ENCODE measurements at places on chromosomes 5 and 9. TPM values are rescaled to one million over a fixed set of nuclear protein-coding genes. Genes with fewer than 3 reads are reported as not detected.

C8G gene
- 1.7 TPM for total RNA-seq

PURA gene
- 12.0 TPM for total RNA-seq

PARP8 gene
- 20.9 TPM for total RNA-seq

PRR16 gene
- total RNA-seq = not detected

DNA sequence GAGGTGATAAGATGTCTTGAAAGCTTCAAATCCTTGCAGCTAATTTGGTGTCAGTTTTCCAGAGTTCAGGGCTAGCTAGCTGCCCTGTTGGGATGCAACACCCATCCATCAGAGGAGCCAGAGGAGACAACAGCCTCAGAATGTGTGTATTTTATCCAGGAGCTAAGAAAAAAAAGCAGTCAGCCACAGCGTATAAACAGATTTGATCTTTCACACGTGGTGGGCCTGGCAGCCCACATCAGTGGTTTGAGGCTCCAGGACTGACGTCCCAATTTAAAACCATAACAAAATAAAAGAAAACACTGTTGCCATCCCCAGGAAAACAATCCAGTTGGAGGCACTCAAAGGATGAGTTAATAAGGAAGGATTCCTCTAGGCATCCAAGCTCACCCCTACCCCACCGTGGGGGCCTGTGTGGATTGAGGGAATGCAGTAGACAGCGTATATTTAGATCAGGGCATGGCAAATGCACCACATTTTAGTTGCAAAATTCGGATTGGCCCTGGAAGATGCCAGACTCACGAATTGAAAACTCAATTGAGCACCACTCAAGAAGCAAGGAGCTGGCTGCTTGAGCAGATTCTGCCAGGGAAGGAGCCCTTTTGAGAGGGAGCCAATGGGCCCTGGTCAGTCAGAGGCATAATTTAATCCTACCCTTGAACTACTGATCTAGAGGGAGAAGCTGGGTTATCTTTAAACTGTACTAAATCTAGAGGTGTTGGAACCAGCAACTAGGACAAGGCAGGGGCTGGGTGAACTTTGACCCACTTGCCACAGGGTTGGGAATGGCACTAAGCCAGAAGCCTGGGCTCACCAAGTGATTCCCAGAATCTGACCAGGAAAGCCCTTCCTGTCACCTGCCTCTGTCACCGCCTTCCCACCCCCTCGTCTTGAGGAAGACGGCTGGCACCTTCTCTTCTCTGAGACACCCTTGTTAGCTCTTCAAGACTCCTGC, 17.5 kb downstream of the ADRA1B start:
- no peaks in the 10 kb centered on the region for H3K36me3 ChIP-seq
- no peak overlapping the region for H3K4me3 ChIP-seq
- H3K4me1 ChIP-seq = no peaks in the 10 kb centered on the region
- H3K27ac ChIP-seq = no peak overlapping the region

DNA sequence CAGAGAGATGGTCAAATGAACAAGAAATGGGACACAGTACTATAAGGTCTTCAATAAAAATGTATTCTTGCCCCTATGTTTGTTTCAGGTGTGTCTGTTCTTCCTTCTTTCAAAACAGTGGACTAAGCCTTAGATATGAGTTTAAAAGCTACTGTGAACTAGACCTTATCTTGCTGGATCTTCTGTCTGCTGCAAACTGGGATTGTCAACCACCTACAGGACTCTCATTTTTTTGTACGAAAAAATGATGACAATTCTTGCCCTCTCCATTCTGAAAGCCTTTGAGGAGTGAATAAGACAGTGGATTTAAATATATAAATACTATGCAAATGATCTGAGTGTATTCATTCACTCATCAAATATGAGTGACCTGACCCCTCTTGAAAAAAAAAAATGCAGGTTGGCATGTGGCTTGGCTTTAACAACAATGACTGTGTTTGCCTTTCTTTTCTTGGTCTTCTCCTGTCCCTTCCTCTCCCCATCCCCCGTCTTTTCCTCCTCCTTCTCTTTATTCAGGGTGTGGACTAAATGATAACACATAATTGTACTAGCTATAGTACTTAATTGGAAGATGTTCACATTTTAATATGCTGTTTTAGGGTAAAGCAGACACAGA, 235.5 kb upstream of the TRIM32 start:
- H3K4me1 ChIP-seq = no peaks in the 10 kb centered on the region
- H3K27me3 ChIP-seq = no peaks in the 10 kb centered on the region
- no peak for DNase-seq
- no peaks in the 10 kb centered on the region for H3K36me3 ChIP-seq
- H3K27ac ChIP-seq = no peak overlapping the region
- no peak overlapping the region for H3K4me3 ChIP-seq

GRCh38 chr9:18429070-18429469, 44.9 kb upstream of the ADAMTSL1 start:
- no peak overlapping the region for H3K27ac ChIP-seq
- no peak for DNase-seq
- no peaks in the 10 kb centered on the region for H3K4me1 ChIP-seq
- no peak overlapping the region for H3K4me3 ChIP-seq

- H3K27me3 ChIP-seq = no peaks in the 10 kb centered on the region
- H3K4me1 ChIP-seq = no peaks in the 10 kb centered on the region
- H3K36me3 ChIP-seq = no peaks in the 10 kb centered on the region
- no peak overlapping the region for H3K4me3 ChIP-seq
These were observed 3.1 kb downstream of the QRFP start for GRCh38 chr9:130893341-130894101.

- H3K27ac ChIP-seq = no peak overlapping the region
- H3K4me3 ChIP-seq = no peak overlapping the region
- H3K27me3 ChIP-seq = no peaks in the 10 kb centered on the region
- H3K4me1 ChIP-seq = no peaks in the 10 kb centered on the region
- no peak for DNase-seq
These were observed 146.6 kb downstream of the SH3GL2 start for GRCh38 chr9:17725399-17726010.

DNA sequence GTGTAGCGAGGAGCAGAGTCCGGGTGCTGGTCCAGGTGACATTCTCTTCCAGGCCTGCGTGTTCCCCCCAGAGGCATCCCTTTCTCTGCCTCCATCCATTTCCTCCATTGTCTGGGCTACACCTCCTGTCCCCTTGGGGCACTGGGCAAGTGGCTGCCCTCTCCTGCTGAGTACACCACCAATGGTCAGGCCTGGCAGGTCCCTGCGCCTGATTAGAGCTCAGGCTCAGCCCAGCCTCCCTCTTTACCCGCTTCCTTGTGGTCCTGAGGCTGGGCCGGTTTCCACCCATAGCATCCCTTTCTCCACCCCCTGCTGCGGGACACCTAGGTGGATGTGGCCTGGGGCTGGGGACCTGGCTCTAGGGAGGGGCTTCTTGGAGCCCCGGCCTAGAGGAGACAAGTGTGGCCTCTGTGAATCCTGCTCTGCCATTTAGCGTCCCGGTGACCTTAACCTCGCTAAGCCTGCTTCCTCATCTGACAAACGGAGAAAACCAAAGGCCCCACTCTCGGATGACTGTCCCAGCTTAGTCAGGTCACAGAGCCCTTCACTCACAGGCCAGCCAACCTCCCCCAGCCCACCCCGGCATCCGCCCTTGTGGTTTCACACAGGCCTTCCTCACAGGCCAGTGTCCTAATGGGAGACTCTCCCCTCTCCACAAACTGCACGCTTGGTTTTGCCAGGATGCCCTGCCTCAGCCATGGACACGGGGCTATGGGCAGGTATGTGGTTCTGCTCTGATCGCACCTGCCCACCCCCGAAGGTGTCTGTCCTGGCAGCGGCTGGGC, 12.9 kb downstream of the DOLPP1 start:
- H3K27ac ChIP-seq = peak overlapping the region; percentile 48
- no peaks in the 10 kb centered on the region for H3K4me1 ChIP-seq
- DNase-seq = no peak

GRCh38 chr5:149826574-149826973, 96.5 kb downstream of the PPARGC1B start:
- no peaks in the 10 kb centered on the region for H3K27me3 ChIP-seq
- peaks cover 9% of the 10 kb centered on the region for H3K4me1 ChIP-seq
- H3K4me3 ChIP-seq = no peak overlapping the region
- peaks cover 2% of the 10 kb centered on the region for H3K36me3 ChIP-seq
- H3K27ac ChIP-seq = no peak overlapping the region
- no peak for DNase-seq

DNA sequence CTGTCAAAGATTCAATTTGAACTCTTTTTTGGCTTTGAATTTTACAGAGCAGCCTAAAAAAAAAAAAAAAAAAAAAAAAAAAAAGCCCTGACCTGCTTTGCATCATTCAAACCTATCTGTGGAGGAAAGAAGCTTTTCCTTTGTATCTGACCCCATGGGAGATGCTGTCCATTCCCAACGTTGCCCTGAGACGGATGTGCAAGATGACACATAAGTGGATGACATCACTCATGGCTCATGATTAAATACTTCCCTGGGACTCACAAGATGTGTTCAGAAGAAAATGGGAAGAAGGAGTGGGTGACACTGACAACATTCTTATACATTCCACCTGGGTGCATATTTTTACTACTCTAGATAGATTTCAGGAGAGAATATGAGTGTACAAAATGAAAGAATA, 245.7 kb upstream of the ELAVL2 start:
- no peaks in the 10 kb centered on the region for H3K4me1 ChIP-seq
- no peaks in the 10 kb centered on the region for H3K27me3 ChIP-seq
- H3K27ac ChIP-seq = no peak overlapping the region
- H3K4me3 ChIP-seq = no peak overlapping the region
- no peaks in the 10 kb centered on the region for H3K36me3 ChIP-seq

GRCh38 chr9:117375956-117376355, 38.9 kb downstream of the ASTN2 start:
- no peaks in the 10 kb centered on the region for H3K4me1 ChIP-seq
- no peaks in the 10 kb centered on the region for H3K36me3 ChIP-seq
- H3K4me3 ChIP-seq = no peak overlapping the region
- no peak overlapping the region for H3K27ac ChIP-seq
- DNase-seq = no peak
- no peaks in the 10 kb centered on the region for H3K27me3 ChIP-seq

DNA sequence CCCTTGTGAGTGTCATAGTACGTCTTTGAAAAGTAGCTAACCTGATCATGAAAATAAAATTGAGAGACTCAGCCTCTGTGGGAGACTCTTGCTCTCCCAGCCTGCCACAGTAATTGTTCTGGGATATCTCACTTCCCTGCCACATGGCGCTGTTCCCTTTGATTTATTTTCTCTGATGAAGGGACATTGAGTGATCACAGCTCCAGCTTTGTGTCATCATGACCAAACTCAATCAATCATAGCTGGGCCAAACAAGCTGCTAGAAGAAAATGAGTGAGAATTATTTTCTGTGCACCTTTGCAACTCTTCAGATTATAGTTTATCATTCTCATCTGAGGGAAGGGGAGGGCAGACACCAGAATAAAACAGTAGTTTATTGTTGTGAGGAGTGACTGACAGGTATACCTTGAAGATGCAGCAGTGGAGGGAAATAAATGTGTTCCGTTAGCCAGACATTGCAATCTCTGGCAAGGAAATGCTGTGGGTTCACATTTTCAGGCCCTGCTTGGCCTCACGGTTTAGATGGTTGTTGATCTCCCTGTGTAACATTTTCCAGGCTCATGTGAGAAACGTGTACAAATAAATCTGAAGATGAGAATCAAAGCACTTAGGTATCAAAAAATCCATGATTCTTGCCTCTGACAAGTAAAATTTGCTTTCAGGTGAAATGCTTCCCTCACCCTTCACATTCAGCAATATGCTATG, 174.7 kb upstream of the FBXL17 start:
- DNase-seq = no peak
- H3K27me3 ChIP-seq = no peaks in the 10 kb centered on the region
- no peak overlapping the region for H3K4me3 ChIP-seq
- no peak overlapping the region for H3K27ac ChIP-seq
- H3K36me3 ChIP-seq = no peaks in the 10 kb centered on the region

- H3K27ac ChIP-seq = no peak overlapping the region
- H3K36me3 ChIP-seq = no peaks in the 10 kb centered on the region
- H3K27me3 ChIP-seq = no peaks in the 10 kb centered on the region
These were observed 839 bp downstream of the GABRG2 start for GRCh38 chr5:162068412-162068811.

DNA sequence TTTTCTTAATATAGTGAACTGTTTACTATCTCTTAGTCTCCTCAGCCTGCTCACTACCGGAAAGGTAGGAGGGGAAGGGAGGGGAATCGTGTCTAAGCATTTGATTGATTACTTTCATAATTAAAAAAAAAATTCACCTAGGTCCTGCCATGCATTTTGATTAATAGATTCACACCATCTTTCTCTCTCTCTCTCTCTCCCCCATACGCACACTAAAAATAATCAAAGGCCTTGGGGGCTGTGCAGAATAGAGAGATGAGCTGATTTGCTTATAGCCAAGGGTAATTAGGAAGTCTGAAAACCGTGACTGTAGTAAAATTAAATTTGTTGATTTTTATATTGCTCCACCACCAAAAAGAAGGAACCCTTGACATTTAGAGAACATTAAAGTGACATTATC, 49.6 kb downstream of the CD180 start:
- peaks cover 72% of the 10 kb centered on the region for H3K36me3 ChIP-seq
- no peak for DNase-seq
- H3K4me1 ChIP-seq = peaks cover 4% of the 10 kb centered on the region
- H3K4me3 ChIP-seq = no peak overlapping the region
- no peak overlapping the region for H3K27ac ChIP-seq
- H3K27me3 ChIP-seq = no peaks in the 10 kb centered on the region

GRCh38 chr9:38154501-38155421, 85.7 kb upstream of the SHB start:
- no peak overlapping the region for H3K4me3 ChIP-seq
- no peaks in the 10 kb centered on the region for H3K4me1 ChIP-seq
- H3K27me3 ChIP-seq = peaks cover 1% of the 10 kb centered on the region
- H3K27ac ChIP-seq = no peak overlapping the region
- no peak for DNase-seq

Measured in activated CD4-positive, alpha-beta T cell treated with anti-CD3 and anti-CD28 coated beads, Interleukin-2, amount 10 ng/mL, durations not matched to agents 24 days and 14 days (primary cell).